ENCODE measurements at places on chromosomes 2 and 18. TPM values are rescaled to one million over a fixed set of nuclear protein-coding genes. Genes with fewer than 3 reads are reported as not detected.

- DNase-seq, result peak; percentile 86
Observed at GRCh38 chr2:175880-176820, 87.7 kb downstream of the SH3YL1 start.

GRCh38 chr2:1874950-1875349 lies 130.6 kb upstream of the PXDN start:
- no peak for DNase-seq

B3GNT7 gene
- 0.60 TPM for total RNA-seq

FSHR gene
- not detected for total RNA-seq

PAIP2B gene
- total RNA-seq, result 0.49 TPM
